ENCODE measurements at places on chromosomes 4 and X.

DNA sequence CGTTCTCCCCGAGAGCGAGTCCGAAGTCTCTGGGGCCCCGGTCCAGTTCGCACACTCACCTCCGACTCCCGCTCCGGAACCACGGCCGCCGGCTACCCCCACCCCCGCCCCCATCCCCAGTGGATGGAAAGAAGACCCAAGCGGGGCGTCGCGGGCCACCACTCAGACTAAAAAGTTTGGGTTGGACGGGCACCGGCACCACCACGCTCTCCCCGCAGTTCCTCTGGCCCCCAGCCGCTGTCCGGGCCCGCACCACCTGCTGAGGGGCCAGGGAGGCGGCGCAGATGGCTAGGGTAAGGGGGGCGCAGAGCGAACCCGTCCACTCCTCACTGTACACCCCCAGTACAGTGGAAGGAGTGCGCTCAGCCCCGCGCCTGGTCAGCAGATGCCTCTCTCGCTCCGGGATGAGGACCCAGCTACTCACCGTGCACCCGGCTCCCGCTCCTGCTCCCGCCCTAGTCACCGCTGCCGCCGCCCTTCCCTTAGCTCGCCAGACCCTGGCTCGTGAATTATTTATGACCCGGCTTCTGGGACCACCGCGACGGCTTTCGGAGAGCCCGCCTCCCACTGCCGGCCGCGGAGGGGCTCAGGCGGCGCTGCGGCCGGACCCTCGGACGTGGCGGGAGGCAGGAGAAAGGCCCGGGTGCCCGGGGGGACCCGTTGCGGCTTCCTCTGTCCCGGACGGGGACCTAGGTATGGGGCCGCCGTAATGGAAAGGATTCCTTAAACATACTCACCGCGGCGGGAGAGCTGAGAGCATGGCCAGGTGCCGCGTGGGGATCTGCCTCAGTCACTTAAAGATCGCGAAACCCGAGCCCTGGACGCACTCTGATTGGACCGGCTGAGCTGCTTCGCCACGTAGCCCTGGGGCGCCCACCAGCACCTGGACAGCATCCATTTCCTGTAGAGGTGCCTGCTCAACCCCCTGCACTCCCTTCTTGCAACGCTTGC lies at the start of gene PROM1:
Gene PROM1, minus strand, starts transcription at position 783 of the 951 bp plus-strand sequence. CDS start 8,117 bp downstream, outside the sequence.
- no peak for DNase-seq

DNA sequence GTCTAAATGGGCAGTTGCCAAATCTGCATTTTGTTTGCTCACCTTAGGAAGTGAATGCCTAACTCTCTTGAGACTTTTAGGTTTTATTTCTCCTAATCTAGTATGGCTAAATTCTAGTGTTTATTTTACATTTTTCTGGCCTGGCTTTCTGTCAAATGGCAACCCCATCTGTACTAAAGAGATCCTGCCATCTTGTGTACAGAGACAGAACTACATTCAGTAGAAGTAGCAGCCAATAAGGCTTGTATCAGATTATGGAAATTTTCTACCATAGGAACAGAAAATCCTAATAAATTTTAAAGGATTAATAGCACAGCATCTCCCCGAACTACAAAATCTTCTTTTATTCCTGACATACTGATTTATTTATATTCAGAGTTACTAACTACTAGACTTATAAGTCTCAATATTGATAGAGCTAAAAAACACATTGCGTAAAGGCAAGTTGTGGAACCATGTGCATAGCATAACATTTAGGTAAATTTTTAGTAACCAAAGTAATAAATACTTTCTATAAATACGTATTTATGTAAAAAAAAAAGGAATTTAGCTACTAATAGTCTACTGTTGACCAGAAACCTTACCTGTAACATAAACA lies 45.5 kb downstream of the TMEM144 start:
- DNase-seq, result peak; percentile 2

GRCh38 chrX:132614297-132614696 lies 125.5 kb upstream of the MBNL3 start:
- no peak for DNase-seq

DNA sequence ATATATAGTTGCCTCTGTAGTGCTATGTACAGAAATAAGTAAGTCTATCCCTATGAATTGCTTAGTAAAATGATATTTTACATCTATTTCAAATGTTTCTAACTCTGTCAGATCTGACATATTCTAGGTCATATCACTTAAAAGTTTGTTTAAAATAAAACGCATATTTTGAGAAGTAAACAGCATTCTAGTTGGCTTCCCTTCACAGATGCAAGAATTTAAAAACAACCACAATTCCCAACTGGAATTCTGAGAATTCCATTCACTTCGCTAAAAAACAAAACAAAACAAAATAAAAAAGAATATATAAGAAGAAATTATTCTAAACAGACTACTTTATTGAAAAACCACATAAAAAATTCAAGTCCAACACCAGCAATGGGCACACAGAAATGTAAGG lies 126.0 kb downstream of the PPP3CA start:
- DNase-seq, result no peak

DNA sequence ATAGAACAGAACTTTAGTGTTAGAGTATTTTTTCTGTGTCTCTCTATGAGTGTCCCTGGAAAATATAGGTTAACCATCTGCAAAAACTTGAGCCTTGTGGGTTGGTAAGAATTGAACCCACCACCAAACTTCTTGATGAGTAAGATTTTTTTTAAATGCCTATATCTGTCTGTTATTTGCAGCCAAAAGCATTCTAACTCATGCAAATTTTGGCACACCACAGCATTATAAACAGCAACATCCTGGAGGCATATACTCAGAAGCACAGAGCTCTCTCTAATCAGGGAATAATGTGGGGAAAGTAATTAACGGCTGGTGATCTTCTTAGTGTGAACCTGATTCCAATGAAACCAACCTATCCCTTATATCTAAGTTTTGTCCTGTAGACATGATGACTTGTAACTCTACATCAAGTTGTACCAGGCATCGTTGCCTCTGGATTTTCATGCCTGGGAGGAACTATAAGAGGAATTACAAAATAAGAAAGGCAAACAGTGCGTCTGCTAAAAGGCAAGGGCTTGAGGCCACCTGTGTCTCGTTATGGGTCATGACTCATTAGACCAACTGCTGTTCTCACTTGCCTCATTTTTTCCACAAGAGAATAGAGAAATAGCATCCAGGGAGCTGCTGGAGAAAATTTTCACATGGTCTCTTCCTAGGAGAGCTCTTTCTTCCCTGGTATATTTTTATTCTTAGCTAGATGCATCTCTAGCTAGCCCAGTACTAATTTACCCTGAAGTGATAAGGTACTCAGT lies 202.4 kb downstream of the CHIC2 start:
- DNase-seq, result peak; percentile 80

DNA sequence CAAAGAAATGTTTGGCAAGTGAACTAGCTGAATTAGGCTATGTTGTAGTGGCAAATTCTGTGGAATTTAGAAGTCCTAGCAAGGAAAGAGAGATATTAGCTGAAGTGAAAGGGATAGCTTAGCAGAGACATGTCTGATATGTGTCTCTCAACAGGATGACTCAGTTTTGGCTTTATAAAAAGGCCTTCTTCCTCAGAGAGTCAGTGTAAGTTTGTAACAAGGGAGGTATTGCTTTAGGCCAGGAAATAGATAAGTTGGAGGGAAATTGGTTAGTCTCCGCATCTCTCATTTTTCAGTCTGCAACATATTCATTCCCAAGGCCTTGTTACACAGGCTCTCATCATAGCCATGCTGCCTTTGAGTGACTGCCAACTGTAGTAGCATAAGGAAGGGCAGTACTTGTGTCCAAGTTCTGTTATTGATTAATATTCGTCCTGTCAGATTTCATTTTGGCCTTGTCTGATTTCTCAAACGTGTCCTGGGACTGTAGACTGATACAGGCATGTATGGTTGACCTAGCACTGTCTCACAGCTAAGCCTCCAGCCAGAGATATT lies 4.0 kb downstream of the TMEM164 start:
- DNase-seq, result no peak

DNA sequence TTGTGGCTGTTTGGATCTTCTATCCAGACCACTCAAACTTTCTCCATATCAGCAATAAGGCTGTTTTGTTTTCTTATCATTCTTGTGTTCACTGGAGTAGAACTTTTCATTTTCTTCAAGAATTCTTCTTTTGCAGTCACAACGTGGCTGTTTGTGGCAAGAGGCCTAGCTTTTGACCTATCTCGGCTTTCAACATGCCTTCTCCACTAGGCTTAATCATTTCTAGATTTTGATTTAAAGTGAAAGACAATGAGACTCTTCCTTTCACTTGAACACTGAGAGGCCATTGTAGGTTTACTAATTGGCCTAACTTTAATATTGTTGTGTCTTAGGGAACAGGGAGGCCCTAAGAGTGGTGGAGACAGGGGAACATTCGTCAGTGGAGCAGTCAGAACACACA lies 19.1 kb downstream of the FGF2 start:
- no peak for DNase-seq

- DNase-seq, result no peak
Measured at GRCh38 chr4:76691807-76692582, 205.9 kb downstream of the SOWAHB start.

DNA sequence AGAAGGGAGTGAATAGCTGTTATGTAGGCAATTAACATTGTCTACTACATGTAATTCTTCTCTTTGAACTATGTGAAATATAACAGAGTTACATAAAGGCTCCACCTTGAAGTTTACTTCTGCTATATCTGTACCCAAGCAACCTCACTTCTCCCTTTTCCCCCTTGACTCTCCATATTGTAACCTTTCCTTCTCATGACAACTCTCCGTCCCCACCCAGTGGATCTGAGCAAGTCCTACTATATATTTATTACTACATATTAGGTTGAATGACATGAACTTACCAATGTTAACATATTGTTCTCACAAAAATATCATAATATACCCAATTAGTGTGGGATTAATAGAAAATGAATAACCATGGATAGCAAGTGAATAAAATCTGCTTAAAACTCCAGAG lies 93.2 kb upstream of the ATP8A1 start:
- no peak for DNase-seq

DNA sequence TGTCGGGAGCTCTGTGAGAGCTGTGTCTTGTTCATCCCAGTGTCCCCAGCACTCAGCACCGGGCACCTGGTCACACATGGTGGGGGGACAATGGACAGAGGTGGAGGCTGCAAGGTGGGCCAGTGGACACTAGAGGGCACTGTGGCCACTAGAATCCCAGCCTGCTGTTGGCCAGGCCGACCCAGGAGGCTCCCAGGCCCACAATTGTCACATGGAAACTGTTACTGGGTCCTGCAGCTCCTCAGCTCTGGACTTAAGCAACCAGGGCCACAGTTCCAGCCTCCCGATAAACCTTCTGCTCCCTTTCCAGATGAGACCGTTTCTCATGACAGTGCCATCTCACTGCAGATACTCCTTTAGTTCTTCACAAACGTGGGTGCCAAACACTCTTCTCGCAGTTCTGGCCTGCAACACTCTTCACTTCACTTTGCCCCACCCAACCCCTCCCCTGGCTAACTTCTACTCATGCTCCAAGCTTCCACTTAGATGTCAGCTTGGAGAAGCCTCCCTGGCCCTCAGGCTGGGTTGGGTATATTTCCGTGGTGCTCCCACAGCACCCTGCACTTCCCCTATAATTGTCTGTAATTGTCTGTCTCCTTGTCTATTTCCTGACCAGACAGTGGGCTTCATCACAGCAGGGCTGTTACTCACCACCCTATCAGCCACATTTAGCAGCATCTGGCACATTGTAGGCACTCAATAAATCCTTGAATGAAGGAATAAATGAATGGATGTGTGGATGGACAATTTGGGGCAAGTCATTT lies 3.5 kb upstream of the IQSEC2 start:
- no peak for DNase-seq

GRCh38 chr4:38814386-38814785 lies 9.8 kb upstream of the TLR1 start:
- no peak for DNase-seq

GRCh38 chrX:78029663-78030062 lies 60.2 kb upstream of the PGAM4 start:
- DNase-seq, result no peak

DNA sequence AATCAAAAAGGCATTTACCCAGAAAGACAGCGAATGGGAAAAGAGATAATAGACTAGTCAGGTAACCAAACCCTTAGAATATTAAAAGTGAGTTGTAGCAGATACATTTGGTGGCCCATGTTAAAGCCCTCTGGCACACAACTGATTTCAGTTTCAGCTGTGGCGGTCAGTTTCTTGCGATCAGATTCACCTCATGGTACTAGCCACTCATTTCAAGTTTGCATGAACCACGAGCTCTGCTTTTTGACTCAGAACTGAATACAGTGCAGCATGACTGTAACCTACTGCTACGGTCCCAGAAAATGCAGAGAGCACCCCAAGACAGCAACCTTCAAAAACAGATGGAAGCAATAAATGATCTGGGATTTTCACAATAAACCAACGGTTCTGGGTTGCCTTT lies 919.1 kb upstream of the PCDH10 start:
- no peak for DNase-seq

- DNase-seq, result no peak
Measured at GRCh38 chr4:107760281-107760947, 40.4 kb upstream of the PAPSS1 start.

GRCh38 chrX:40202456-40202855 lies 104.7 kb upstream of the BCOR start:
- DNase-seq, result no peak

GRCh38 chr4:24973747-24974601 lies 56.8 kb downstream of the LGI2 start:
- DNase-seq, result no peak

All from AG04449 (cell line).